ENCODE measurements at places on chromosomes 11 and 22.
A peak's percentile ranks its signal among the peaks of the same experiment; 100 is the strongest.

- peak; percentile 47 for DNase-seq
Measured at GRCh38 chr11:72069200-72069599, 11.1 kb downstream of the NUMA1 start.

DNA sequence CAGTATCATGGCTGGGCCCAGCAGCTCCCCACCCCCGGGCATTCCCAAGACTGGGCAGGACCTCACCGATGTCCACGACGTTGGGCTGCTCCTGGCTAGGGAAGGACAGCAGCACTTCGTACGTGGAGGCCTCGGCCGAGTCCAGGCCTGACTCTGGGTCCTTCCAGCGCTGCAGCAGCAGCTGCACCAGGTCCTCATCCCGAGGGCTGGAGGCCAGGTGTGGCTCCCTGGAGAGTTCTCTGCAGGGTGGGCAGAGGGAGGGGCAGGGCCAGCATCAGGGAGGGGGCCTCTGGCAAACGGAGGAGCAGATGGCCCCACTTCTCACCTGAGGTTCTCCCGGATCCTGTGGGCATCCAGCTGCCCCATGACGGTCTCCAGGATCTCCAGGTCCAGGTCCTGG lies 341 bp downstream of the NAALADL1 start:
- no peak for DNase-seq

- no peak for DNase-seq
Measured at GRCh38 chr11:90757849-90758494, 535.1 kb upstream of the CHORDC1 start.

GRCh38 chr22:27842201-27842600 lies 40.6 kb upstream of the MN1 start:
- DNase-seq, result no peak

DNA sequence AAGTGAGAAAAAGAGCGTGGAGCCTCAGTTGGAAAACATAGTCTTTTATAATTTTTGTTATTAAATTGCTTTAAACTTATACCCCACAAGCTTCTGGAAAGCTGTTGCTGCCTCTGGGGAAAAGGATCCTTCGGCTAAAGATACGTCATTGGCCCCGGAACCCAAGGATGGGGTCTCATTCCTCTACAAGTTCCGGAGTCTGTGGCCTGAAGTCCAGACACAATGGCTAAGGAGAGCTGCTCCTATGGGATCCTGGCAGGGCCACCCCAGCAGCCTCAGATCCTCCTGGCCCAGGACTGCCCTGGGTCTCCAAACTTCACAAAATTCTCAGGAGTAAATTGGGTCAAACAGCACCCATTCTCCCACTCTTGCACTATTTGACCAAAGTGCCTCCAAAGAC lies 5.9 kb downstream of the WT1 start:
- no peak for DNase-seq

GRCh38 chr22:47835726-47836125 lies 1073.3 kb downstream of the TBC1D22A start:
- no peak for DNase-seq

DNA sequence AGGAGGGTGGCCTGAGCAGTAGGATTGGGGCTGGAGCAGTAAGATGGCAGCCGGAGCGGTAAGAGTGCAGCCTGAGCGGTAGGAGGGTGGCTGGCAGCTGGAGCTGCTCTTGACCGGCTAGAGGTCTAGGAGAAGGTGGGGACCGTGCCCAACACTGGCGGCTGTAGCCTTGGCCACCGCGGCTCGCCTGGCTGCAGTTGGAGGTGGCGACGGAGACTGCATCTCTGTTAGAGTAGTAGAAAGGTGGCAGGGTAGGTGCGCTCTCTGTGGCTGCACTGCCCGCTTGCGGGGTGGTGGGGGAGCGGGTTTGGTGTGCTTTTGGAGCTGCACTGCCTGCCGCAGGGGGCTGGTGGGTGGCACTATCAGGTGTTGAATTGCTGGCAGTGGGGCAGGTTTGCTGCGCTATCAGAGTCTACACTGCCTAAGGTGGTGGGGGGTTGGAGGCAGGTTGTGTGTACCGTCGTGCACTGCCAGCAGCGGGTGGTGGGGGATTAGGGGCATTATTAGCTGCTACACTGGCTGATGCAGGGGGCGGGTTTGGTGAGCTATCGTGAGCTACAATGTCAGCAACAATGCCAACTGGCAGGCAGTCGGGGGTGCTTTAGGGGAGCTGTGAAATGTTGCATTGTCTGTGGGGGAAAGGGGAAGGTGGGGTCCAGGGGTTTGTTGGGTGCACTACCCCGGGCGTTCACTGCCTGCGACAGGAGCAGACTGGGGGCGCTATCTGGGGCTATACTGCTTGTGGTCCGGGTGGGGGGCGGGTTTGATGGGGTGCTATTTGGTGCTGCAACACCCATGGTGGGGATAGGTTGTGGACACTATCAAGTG lies 4461.3 kb upstream of the OR11H1 start:
- DNase-seq, result no peak

GRCh38 chr11:10443152-10443551 lies 11.9 kb upstream of the AMPD3 start:
- DNase-seq, result no peak

- no peak for DNase-seq
Measured at GRCh38 chr11:119796363-119797060, 67.5 kb upstream of the NECTIN1 start.

- no peak for DNase-seq
Measured at GRCh38 chr11:2750682-2751522, 51.1 kb upstream of the KCNQ1OT1 start.

DNA sequence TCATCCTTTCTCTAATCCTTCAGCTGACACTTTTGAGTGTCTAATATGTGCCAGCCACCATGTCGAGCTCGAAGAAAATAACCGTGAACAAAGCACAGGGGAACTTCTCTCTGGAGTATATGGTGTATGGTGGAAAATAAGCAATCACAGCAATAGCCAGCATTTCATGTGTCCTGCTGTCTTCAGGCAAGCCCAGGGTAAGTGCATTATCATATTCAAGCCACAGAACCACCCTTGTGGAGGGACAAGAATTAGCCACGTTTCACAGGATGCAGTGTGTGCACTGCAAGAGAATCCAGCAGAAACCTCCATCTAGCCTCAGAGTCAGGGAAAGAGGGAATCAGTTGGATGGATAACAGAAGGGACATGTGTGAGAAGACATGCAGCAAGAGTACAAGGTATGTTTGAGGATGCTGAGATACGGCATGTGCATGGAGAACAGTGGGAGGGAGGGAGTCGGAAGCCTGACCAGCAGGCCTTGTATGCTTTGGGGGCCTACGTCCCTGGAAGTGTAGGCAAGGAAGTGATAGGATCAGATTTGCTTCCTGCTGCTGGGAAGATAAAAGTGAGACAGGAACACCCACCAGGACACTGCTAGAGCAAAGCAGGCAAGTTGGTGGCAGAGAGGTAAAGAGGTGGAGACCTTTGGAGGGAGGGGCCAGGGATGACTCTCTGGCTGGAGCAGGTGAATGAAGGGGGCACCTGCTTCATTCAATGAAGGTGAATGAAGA lies 14.7 kb upstream of the GNAZ start:
- DNase-seq, result no peak

GRCh38 chr11:32213223-32213622 lies 122.3 kb downstream of the RCN1 start:
- no peak for DNase-seq

GRCh38 chr11:66546966-66547661 lies 411 bp downstream of the ACTN3 start:
- no peak for DNase-seq

DNA sequence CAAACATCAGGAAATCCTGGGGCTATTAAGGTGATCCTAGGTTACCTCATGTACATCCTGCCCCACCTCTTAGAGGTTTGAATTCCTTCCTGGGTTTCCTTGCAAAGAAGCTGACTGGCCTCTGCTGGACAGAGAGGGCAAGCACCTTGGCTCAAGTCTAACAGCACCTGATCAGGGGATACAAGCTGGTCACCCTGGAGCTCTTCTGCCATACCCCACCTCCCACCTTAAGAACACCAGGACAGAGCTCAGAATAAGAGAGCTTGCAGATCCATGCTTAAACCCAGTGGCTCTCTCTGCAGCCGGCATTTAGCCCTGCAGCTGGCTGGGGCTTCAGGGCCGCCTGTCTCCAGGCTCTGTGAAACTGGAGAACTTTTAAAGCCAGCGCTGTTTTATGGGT lies 386.6 kb upstream of the NARS2 start:
- DNase-seq, result peak; percentile 43

DNA sequence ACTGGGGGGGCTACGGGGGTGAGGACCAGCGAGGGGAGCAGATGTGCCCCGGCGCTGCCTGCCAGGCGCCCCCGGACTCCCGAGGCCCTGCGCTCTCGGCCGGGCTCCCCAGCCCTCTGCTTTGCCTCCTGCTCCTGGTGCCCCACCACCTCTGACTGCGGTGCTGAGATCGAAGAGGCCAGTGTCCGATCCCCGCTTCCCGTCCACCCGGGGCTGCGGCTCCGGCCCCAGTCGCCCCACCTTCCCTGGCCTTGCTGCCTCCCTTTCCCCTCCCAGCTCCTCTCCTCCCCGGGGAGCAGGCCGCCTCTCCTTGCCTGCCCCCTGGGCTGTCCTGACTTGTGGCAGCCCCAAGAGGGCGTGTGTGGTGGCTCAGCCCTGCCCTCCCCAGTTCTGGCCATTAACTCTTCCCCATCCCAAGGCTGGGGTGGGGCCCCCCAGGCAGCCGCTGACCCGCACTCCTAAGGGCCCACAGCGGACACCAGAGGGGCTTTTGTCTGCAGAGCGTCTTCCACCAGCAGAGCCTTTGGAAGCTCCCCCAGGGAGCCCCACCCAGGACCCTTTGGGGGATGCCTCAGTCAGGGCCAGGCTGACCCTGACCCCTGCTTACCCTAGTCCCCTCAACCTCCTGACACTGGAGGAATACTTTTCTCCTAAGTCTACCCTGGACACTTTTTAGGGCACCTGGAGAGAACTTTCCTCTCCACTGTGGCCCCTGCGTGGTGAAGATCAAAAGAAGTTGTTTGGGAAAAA lies 16.6 kb downstream of the RTN4RL2 start:
- DNase-seq, result peak; percentile 70

DNA sequence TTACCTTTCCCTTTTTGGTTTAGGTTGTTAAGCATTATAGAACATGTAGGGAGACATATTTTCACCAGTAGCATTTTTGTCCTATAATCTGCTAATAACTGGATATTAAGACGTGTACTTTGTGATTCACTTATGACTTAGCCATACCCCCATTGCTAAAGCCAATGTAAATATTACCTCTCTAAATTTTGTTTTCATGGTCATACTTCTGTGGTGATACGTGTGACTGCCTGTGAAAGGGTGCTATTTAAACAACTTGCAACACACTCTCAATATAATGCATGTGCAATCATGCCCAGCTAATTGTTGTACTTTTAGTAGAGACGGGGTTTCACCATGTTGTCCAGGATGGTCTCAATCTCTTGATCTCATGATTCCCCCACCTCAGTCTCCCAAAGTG lies 36.2 kb upstream of the PAK1 start:
- DNase-seq, result no peak

All from suppressor macrophage (primary cell).